ENCODE measurements at places on chromosomes 12 and 14.

- no peak for DNase-seq
Observed at GRCh38 chr12:117145597-117146154, 44.6 kb downstream of the FBXO21 start.

DNA sequence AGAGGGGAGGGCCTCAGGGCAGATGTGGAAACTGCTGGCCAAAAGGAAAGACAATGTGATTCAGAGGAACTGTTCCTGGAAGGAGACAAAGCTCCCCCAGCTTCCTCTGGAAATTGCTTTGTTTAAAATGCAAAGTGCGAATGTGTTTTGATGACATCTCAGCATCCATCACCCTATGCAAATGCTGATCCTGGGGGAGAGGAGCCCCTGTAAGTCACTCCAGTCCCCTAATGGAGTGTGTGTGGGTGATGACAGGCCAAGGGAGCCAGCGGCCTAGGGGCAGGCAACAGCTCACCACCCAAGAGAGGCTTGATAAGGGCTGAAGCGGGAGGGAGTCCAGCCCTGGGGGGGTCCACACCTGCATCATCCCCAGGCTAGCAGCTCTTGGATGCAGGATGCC lies 134.2 kb downstream of the ESRRB start:
- no peak for DNase-seq

- DNase-seq: peak; percentile 87
Observed at GRCh38 chr12:46386877-46387629, 14.5 kb upstream of the SLC38A2 start.

DNA sequence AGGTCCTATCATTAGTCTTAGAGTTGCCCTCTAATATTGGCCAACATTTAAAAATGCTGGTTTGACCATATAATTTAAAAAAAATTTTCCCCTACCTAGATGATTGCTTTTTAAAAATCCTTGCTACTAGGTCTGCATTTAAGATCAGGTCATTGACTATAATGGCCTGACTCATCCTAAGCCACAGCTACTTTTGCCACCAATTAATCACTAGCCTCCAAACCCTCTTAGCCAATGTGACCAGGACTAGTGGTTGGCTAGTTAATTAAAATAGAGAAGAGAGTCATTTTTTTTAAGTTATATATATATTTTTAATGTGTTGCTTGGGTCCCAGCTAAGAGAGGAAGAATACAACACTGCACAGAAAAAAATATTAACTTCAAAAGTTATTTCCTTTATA lies 57.5 kb downstream of the SOS2 start:
- DNase-seq: no peak

- DNase-seq: no peak
Observed at GRCh38 chr14:103206023-103206481, 82.8 kb downstream of the TNFAIP2 start.

DNA sequence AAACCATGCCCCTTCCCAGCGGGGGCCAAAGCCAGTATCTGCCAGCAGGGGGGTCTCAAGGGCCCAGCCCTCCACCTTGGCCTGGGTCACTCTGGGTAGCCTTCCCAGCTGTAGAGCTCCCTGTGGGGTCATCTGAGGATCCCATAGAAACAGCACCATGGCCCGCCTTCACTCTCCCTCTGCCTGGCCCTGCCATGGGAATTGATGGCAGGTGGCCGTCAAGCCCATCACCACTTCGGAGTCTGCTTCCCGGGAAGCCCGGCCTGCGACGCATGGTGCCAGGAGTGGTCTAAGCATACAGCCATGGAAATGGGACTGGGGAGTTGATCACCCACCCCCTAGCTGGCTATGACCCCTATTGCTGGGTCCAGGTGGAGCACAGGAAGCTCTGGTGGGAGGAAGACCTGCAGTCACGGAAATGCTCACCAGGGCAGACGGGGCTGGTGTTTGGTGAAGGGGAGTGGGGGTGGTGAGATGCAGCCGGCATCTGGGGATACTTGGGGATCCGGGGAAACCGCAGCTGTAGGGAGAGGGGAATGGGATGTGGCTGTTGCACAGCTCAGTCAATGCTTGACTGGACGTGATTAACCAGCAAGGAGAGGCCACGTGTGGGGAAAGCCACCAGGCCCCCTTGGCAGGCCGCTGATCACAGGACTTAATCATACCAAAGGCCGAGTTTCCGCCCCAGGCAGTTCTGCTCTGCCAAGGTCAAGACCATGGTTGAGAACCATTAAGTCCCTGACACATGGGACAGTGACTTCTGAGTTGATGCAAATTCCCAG lies 52.2 kb upstream of the DIO3 start:
- no peak for DNase-seq

- no peak for DNase-seq
Observed at GRCh38 chr14:86087377-86087776, 557.4 kb downstream of the FLRT2 start.

DNA sequence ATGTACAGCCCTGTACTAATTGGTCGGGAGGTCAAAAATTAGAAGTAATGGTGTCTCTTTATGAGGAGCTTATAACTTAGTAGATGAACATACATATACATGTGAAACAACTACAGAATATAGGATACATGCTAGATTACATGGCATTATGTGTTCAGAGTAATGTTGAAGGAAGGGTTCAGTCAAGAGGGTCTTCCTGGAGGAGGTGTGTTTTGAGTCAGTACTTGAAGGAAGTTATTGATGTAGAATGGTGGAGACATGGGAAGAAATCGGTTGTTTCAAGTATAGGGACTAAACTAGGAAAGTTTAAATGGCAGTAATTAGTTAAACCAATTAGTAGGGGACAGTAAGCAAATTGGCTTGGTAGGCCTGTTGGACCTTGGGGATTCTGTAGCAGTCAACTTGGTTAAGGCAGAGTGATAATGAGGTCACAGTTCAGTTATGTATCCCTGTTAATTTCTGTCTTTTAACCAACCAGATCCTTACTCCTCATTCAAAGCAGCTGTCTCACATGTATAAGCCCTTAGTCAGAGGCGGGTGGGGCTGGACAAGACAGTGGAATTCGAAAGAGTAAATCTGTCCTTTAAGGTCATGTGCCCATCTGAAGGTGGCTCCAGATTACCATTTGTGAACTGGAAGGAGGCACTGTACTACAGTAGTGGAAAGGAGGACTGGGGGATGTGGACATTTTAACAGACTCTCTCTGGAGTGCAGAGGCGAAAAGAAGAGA lies 3.5 kb upstream of the ANKRD52 start:
- no peak for DNase-seq

GRCh38 chr14:104794631-104794992 lies 936 bp downstream of the AKT1 start:
- DNase-seq: peak; percentile 47

- peak; percentile 82 for DNase-seq
Observed at GRCh38 chr12:110937104-110937641, 16.8 kb upstream of the MYL2 start.

DNA sequence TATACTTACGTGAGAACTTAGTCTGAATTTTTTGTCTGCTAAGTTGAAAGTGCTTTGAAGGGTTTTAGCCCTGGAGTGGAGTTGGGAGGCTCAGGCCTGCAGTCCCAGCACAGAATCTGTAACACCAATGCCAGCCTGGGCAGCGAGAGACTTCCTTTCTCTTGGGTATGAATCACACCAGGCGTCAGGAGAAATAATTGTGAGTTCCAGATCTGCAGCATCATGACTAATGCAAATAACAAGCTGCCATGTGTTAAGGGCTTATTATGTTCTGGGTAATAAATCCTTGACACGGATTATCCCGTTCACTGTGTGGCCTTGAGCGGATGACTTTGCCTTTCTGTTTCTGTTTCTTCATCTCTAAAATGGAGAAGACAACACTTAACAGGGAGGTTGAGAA lies 70.6 kb downstream of the B4GALNT3 start:
- no peak for DNase-seq

DNA sequence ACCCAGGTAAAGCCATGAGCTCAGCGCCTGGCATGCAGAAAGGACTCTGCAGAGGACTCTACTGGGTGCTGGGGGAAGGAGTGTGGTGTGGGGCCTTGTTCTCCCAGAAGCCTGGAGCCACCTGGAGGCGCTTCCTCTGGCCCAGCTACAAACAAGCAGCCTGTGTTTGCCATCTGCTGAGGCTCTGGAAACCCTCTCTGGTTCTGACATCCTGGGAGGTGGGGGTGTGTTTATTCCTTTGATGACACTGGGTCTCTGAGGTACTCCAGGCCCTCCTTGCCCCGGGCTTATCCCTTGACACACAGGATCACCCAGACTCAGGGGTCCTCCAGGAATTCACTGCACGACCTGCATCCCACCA lies 44.9 kb downstream of the RNF34 start:
- no peak for DNase-seq

- peak; percentile 59 for DNase-seq
Observed at GRCh38 chr12:117069926-117070900, 29.0 kb downstream of the TESC start.

DNA sequence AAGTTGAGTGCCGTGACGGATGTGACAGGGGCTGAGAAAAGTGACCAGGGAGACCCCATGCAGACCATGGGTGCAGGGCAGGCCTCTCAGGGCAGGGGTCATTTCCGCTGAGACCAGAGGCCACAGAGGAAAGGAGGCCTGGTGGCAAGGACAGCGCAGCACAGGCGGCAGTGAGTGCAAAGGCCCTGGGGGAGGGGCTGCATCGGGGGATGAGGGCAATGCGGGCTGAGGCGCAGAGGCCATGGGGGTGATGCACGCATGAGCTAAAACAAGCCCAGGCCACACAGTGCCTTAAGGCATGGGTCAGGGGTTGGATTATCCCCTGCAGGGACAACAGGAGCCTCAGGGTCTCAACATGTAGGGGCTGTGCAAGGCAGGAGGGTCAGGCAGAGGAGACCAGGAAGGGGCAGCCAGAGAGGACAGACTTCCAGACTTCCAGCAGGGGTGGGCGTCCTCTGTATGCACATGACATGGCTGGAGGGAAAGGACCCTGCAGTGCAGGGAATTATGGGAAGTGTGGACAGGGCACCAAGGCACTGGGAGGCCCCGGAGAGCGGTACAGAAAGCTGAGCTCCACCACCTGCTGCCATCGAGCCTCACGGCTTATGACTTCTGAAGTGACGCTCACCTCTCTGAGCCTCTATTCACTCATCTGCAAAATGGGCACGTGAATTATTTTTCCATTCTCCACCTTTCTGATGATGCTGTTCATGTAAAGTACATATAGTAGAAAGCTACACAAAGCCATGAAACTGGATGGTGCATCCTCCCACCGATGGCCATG lies 27.3 kb downstream of the RILPL1 start:
- no peak for DNase-seq

- peak; percentile 82 for DNase-seq
Observed at GRCh38 chr14:103436533-103436932, 51.3 kb downstream of the MARK3 start.

DNA sequence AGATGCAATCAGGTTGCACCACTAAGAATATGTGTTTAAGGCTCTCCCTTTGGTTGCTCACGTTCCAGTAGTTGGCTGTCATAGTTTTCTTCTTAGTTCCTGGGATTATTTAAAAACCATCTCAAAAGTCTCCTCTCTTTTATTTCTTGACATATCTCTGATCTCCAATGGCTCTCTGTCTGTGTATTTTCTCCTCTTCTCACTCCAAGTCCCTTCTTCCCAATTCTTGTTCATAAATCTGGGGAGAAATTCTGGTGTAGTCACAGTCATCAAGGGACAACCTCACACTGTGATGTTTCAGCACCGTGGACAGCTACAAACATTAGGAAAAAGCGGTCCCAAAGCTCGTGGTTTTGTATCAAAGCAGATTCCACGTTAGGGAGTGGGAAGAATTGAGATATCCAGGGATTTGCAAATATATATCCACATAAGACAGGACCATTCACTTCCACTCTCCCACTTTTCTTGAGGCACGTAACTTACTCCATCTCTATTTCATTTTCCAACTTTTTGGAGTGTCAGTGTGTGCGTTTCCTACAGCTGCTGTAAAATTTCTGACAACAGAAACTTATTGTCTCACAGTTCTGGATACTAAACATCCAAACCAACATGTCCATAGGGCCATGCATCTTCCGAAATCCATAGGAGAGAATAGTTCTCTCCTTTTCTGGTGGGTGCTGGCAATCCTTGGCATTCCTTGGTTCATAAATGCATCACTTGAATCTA lies 80.6 kb upstream of the TMEM233 start:
- DNase-seq: peak; percentile 7

GRCh38 chr12:19199332-19199731 lies 69.8 kb downstream of the PLEKHA5 start:
- no peak for DNase-seq

- no peak for DNase-seq
Observed at GRCh38 chr12:96448300-96448699, 41.1 kb upstream of the CFAP54 start.

- no peak for DNase-seq
Observed at GRCh38 chr14:88269806-88270420, 53.2 kb downstream of the KCNK10 start.

DNA sequence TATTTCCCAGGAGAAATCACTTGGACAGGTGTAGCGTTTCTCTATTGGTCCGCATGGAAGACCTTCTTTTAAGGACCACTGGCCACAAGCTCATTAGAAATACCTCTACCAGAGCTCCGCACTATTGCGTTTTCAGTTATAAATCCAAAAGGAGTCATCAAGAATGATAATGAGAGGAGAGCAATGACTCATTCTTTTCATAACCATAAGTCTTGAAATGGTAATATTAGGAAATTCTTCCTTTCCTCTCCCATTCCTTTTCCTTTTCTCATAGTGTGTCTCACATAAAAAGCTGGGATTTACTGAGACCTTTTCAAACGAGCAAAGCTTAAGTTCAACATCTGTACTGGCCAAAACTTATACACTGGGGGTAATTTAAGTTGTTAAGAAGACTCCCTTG lies 215.7 kb downstream of the CPNE8 start:
- DNase-seq: no peak

Measured in suppressor macrophage treated with lipopolysaccharide for 1 hour (primary cell).